ENCODE measurements at places on chromosomes 3 and 15.
A peak's percentile ranks its signal among the peaks of the same experiment; 100 is the strongest.

DNA sequence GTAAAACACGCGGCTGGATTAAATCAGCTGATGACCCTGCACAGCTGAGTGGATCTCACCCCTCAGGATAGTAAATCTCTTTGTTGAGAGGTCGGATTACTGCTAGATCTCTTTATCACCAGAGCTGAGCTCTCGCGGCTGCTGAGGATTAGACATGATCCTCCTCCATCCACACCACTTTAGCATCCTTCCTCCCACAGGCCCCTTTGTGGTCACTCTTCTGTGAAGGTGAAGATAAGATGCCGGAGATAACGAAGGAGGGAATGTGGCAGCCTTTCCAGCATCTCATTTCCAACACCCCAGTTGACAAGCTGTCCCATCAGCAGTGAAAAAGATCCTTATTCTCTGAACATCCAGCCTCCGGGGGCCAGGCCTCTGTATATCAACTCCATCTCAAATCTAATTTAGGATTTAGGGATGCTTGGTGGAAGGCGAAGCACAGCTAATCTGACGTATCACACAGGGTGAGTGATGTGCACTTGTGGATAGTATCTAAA, 47.5 kb upstream of the SELENOK start:
- no peak for DNase-seq

GRCh38 chr3:94115482-94115881, 52.6 kb downstream of the NSUN3 start:
- no peak for DNase-seq

DNA sequence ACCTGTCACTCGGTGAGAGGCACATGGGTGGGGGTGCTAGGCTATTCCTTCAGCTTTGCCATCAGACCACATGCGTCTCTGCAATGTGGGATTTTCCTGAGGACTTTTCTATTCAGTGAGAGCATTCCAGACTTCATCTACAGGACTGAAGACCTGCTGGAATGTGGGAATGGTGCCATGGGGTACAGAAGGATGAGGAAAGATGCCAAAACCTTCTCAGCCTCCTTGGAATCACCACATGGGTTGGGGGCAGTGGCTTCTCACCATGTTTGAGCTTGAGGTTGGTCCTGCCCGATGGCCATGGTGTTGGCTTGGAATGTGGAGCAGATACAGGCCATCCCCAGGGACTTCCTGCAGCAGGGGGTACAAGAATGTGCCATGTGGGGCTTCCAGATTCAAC, 80.9 kb upstream of the KLF13 start:
- DNase-seq = no peak

DNA sequence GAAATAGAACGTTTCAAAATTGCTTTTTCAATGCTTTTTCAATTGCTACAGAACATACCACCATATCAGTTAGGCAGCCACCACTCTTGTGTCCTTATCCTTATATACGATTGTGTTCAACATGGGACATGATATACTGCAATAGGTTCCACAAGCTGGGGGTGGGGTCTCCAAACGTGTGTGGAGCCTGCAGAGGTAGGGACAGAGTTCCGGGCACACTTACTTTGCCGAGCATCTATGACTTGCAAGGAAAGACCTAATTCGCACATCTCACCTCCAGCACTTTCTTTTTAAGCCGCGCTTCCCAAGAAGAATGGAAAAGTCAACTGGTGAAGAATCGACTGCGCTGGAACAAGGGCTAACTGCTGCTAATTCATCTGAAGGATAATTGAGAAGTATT, 39.6 kb upstream of the SFMBT1 start:
- no peak for DNase-seq

DNA sequence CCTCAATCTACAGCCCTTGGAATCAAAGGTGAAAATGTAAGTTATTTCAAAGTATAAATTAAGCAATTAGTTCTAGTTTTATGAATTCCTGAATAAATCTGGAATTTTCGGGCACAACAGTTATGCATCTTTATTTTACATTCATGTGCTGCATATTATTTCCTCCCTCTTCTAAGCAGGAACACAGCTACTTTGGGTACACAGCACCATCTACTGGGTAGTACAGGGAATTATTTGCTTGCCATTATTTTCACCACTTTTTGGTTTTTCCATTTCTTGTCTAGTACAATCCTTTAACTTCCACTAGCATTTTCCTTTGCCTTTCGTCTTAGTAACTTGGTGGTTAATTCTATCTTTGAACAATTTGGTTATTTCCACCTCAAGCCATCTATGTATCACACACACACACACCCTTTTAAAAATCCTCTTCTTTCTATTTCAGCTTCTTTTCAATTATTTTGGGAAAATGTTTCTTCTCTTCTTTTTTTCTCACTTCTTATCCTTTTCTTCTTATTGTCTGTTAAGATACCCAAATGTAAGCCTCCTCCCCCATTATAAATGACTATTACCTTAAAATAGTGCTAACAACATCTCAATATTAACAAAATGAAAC, 451.0 kb downstream of the MFSD1 start:
- peak; percentile 20 for DNase-seq

DNA sequence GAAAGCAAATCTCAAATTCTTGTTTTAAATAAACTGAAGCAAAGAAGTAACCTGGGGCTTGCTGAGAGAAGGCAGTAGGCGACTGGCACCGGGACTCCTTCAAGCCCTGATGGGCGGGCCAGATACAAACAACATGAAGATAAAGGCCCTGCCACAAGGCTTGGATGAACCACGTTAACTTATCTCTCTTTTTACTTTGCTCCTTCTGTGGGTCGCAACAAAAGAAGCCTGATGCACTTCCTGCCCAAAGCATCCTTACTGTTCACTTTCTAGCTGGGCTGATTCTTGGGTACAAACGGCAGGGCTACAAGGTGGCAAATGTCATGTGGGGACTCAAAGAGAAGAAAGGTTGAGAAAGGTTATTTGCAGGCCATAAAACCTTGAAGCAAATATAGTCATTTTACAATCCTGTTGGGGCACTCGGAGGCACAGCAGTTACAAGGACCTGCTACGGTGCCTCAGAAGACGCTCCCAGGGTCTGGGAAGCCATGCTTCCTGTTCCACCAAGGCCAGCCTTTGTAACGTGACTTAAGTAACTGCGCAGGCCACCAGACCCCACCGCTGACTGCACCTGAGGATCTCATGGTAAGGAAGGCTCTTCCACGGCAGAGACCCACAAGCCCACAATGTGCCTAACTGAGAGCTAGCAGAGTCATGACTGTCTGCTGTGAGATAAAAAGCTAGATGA, 71.1 kb downstream of the CHSY1 start:
- DNase-seq = no peak

All from DMS 273 treated with DMSO at 0.1 percent for 48 hours (cell line).